ENCODE measurements at places on chromosomes 7 and 10.

- DNase-seq: no peak
These were observed 5.6 kb downstream of the HTRA1 start for GRCh38 chr10:122466951-122467381.

DNA sequence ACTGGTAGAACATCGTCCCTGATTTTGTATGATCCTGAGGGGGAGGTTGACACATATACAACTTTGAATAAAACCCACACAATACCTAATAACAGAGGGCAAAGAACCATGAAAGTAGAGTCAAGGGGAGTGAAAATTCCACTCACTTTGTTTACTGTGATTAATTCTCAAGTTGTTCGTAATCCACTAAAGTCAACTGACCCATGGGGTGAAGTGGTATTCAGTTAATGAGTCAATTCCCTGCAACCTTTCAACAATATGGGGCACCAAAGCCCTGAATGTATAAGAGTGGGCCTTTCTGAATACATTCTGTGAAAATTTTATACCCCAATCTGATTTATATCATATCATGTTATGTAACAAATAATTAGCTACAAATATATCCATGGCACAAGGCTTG is 39.0 kb upstream of the C10orf67 start:
- DNase-seq: no peak

DNA sequence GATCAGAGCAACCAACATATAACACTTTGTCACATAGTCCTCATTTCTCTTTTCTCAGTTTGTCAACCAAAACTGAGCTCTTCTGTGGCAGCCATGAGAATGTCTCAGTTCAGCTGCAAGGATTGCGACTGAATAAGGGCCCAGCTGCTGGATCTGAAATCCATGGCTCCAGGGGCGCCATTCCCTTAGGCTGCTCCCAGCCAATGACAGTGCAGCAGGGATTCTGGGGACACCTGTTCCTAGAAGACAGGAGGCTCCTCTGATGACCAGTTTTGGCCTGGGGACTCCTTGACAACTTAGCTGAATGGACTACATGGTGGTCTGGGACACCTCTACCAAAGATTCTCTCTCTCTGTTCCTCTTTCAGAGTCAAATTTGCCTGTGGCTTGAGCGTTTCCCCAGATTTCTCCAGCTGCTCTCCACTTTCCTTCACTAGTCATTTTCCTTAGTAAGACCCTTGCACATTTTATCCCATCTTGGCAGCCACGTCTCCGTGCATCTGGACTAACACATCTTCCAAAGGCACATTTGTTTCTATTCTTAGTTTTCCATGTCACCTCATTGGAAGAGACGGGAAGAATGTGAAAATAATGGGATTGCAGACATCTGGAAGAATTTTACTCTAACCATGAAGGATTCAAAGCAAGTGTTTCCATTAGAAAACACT is 28.1 kb upstream of the KIF5B start:
- no peak for DNase-seq

GRCh38 chr7:51141451-51142003 is 175.1 kb downstream of the COBL start:
- no peak for DNase-seq

DNA sequence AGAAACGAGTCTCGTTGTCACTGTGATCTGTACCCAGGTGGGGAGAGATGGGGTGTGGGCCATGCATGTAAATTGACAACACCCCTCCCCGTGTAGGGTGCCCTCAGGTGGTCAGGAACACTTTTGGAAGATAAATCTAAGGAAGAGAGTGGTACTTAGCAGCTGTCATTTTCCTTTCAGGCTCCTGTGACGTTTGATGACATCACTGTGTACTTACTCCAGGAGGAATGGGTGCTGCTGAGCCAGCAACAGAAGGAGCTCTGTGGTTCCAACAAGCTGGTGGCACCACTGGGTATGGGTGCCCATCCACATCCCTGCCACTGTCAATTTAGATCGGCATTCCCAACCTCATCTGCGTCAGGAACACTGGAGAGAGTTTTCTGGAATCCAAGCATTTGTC is 6.3 kb downstream of the ZNF862 start:
- no peak for DNase-seq
